ENCODE measurements at places on chromosomes 7 and 10.

DNA sequence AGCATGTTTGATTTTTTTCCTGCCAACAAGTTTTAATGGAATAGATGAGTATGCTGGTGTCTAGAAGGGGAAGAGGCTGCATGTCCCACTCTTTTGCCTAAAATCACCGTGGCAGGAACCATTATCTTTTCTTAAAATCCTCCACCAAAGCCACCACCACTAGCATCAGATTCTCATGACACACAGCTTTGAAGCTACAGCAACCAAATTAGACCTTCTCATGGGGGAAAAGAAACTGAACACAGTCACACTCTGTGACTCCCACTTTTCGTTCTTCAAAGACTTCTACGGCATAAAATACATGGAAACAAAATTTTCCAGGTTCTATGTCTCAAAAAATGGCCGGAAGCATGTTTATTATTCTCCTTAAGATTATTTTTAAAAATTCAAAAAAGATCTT, 81.8 kb downstream of the SGMS1 start:
- DNase-seq, result no peak

DNA sequence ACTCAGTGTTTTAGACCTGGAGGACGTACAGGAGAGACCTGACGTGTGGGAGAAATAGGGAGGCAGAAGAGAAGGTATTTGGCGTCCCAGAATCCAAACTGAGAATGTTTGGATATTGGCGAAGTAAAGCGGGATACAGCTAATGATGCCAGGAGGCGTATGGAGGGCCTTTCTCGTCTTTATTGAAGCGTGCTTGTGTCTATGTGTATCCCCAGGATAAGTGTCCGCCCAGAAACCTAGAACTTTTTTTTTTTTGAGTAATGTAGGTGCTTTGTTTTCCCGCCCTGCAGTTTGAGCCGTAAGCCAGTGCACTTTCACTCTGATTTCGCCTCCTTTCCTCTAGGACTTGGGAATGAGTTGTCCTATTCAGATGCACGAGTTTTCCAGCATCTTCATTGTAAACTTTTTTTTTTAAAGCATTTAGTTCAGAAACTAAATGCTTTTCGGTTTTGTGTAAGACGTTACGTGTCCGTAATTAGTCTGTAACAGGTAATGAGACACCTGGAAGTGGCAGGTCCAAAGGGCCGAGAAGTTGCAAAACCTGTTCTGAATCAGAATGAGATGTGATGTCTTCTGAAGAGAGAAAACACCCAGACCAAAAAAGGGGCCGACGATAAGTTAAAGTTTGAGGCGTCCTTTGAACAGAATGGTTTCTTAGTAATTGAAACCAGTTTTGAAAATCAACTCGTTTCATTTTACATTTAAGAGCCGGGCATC, 746 bp downstream of the ARL5B start:
- peak; percentile 36 for DNase-seq

- DNase-seq, result peak; percentile 12
Measured at GRCh38 chr10:96334616-96335526, 23.9 kb downstream of the OPALIN start.

DNA sequence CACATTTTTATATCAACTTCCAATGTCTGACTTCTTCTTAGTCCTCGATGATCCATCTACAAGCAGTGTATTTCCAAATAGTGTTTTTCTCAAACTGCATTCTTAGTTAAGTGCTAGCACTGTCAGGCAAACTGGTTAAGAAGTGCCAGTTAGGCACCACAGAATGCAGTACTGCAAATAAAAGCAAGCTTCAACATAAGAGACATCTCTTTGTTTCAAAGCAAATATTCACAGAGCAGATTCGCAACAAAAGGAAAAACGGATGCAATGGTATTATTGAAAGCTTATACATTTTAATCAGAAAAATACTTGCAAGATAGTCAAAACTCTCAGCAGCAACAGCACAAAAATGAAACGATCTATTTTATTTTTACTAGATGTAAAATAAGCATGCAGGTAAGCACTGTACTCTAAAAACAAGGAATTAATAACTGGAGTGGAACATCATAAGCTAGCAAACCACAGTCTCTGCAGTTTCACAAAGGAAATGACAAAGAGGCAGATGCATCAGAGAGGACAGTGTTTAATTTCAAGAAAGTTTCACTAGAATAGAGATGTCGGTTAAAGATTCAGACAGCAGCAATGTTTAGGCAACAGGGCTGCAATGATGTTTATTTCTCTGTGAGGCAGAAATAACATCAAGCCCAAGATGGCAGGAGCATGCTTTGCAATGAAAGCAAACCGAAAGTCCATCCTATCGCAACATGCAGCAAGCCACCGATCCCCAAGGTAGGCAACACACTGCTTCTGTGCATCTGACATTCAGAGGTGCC, 82.0 kb downstream of the FGFR2 start:
- no peak for DNase-seq

DNA sequence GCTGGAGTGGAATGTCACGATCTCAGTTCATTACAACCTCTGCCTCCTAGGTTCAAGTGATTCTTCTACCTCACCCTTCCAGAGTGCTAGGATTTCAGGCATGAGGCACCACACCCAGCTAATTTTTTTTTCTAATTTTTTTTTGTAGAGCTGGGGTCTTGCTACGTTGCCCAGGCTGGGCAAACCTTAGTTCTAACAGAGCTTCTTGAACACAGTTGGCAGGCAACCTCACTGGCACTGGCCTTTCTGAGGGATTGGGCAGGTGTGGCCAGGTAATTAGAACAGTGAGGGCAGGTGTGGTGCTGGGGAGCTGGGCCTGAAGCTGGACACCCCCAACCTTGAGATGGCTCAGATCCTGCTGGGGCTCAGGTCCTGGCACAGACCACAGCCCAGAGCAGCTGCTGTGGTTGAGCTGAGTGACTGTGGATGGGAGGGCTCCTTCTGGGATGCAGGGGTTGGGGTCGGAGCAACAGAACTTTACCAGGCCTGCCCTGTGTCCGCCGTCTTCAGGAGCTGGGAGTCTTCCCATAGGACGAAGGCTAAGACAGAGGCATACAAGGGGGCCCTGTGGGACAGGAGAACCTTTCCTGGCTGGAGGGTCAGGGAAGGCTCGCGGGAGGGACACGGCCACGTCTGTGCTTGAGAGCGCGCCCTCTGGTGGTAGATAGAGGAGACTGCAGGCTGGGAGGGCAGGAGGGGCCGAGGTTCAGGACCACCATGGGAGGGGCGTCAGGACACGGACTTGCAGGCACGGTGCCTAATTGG, 48.2 kb downstream of the COL26A1 start:
- peak; percentile 62 for DNase-seq

DNA sequence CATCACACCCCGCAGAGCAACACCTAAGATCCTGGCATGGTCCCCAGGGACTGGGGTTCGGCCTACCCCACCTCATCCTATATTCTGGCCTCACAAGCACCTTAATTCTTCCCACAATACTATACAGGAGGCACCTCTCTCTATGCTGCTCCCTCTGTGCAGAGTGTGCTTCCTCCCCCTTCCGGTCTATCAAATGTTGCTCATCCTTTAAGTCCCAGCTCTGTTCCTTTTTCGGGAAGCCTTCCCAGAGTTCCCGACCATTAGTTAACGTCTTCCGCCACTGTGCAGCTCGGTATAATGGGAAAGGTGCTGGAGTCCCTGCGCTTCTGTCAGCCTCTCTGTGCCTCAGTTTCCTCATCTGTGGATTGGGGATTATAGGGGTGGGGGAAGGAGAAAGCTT, 21.8 kb downstream of the PALD1 start:
- no peak for DNase-seq

- no peak for DNase-seq
Measured at GRCh38 chr7:90797596-90797995, 201.5 kb downstream of the CDK14 start.

- DNase-seq, result no peak
Measured at GRCh38 chr10:23204773-23205172, 12.7 kb downstream of the PTF1A start.

- DNase-seq, result no peak
Measured at GRCh38 chr10:112250555-112250954, 32.6 kb upstream of the TECTB start.
